ENCODE measurements at places on chromosomes 7 and 10.

DNA sequence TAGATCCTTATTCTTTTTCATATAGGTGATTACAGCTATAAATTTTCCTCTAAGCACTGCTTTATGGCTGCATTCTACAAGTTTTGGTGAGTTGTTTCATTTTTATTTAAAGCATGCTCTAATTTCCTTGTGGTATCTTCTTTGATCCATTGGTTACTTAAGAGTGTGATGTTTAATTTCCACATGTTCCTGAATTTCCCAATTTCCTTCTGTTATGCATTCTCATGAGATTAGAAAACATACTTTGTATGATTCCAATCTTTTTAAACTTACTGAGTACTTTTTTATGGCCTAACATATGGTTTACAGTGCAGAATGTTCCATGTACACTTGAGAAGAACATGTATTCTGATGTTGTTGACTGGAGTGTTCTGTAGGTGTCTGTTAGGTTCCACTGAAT lies 53.4 kb downstream of the MYL10 start:
- DNase-seq = peak; percentile 59

DNA sequence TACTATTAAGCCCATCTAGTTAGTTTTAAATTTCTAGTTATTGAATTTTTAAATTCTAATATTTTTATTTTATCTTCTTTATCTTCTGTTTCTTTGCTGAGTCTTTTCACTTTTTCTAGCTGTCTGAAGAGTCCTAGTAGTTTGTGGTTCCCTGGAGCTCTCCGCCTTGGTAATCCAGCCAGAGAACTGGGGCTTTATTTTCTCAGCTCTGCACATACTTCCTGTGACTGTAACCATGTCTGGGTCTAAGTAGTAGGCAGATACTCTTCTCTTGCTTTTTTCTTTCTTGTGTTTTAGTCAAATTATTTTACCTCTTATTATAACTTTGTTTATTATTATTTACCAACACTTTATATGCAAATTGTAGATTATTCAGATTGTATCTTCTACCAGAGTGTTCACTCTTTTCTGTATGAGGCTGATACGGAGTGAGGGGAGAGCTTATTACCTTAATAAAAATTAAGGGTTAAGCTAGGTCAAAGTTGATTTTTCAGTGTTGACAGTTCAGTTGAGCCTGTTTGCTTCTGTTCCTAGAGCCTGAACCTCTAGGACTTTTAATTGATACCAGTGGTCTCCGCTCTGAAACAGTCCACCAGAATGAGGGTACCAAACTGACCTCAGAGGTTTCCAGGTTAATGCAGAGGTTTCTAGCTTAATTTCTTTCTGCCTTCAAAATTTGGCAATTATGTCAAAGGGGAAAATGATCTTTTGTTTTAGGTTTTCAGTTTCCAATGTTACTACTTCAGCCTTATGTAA lies 155.4 kb downstream of the ADK start:
- no peak for DNase-seq

DNA sequence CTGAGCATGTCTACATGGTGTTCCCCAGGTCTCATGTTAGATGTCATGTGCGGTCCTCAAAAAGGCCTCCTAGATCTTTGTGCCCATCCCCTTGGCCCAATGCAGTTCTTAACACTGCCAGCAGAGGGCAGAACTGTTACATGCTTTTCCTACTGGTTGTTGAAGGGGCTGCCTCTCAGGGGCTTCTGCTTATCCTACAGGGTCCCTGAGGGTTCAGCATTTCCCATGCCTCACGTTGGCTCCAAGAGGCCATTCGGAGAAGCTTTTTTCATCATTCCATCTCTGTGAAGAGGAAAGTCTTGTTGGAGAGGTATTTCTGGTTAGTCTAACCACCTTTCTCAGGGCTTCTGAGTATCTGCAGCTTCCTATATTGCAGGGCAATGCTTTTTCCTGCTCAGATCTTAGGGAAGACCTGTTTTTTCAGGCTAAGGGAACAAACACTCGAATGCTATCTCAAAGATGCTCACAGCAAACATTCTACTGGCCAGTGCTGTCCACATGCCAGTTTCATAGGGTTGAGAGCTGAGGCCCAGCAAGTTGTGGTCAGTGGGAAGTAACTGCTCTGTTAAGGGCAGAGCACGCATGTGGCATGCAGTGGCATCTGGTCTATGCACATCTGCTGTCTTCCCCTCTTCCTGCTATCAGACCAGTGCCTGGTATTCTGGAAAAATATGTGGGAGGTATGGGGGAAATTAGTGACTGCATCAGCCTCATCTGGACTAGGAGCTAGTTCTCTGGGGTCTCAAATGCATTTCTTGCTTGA lies 31.5 kb downstream of the MBL2 start:
- peak; percentile 78 for DNase-seq

- no peak for DNase-seq
These were observed 186.9 kb downstream of the SND1 start for GRCh38 chr7:127838816-127839415.

GRCh38 chr7:37494926-37495325 lies 46.3 kb upstream of the ELMO1 start:
- DNase-seq = peak; percentile 70

GRCh38 chr10:32446536-32447406 lies 831 bp downstream of the CCDC7 start:
- peak; percentile 4 for DNase-seq
